ENCODE measurements at places on chromosomes 2 and 18.

DNA sequence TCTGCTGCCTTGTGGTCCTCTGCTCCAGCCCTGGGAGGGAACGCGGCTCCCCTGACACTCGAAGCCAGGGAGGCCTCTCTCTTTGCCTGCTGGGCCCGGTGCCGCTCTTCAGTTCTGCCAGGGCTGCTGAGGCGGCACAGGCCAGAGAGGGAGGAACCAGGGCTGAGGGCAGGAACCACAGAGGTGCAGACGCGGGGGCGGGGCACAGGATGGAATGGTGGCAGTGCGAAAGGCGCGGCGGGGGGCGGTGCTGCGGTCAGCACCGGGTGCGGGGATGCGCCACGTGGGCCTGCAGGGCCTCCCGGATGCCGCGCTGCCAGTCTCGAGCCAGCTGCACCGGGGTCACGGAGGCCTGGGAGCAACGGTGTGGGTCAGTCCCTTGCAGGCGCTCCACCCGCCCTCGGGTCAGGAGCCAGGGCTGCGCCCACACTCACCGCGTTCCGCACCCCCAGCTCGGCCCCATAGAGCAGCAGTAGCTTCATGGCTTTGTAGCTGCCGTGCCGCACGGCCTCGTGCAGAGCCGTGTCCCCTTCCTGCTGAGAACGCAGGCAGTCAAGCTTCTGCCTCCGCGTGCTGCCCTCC is 4.4 kb downstream of the ANKRD23 start:
- DNase-seq, result no peak

- no peak for DNase-seq
Observed at GRCh38 chr2:112671801-112672200, 26.1 kb downstream of the SLC20A1 start.

DNA sequence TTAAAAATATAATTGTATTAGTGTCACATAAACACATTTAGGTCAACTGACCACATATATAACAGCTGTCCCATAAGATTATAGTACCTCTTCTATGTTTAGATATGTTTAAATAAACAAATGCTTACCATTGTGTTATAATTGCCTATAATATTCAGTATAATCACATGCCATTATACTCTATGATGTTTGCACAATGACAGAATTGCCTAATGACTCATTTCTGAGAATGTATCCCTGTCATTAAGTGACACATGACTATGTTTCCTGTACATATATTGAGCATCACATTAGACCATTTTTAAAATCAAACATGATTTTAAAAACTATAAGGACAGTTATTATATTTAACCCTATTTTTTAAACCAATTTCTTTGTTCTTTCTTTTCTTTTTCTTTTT is 89.8 kb downstream of the HS6ST1 start:
- peak; percentile 21 for DNase-seq

- DNase-seq, result no peak
Observed at GRCh38 chr2:26504002-26504401, 26.1 kb upstream of the OTOF start.

DNA sequence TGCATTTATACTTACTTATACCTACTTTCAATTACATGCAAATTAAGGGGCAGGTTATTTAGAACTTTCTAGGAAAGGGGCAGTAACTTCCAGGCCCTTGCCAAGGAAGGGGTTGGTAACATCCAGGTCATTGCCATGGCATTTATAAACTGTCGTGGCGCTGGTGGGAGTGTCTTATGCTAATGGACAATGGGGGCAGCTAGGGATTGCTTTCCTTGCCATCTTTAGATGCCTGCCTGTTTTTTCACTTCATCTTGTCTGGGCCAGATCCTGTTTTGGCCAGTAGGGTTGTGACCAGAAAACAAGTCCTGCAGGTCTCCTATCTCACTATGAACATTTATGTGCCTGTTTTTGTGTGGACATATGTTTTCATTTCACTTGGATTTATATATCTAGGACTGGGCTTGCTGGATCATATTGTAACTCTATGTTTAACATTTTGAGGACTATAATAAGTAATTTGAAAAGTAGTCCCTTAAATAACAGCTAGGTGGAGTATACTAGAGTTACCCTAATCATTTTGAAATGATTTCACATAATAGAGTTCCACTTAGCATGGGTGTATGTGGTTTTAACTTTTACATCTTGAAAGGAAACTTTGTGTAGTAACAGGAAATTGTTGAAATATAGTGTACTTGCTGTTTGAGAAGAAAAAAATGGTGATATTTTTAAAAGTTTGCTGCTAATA is 56.1 kb downstream of the LCLAT1 start:
- DNase-seq, result no peak

DNA sequence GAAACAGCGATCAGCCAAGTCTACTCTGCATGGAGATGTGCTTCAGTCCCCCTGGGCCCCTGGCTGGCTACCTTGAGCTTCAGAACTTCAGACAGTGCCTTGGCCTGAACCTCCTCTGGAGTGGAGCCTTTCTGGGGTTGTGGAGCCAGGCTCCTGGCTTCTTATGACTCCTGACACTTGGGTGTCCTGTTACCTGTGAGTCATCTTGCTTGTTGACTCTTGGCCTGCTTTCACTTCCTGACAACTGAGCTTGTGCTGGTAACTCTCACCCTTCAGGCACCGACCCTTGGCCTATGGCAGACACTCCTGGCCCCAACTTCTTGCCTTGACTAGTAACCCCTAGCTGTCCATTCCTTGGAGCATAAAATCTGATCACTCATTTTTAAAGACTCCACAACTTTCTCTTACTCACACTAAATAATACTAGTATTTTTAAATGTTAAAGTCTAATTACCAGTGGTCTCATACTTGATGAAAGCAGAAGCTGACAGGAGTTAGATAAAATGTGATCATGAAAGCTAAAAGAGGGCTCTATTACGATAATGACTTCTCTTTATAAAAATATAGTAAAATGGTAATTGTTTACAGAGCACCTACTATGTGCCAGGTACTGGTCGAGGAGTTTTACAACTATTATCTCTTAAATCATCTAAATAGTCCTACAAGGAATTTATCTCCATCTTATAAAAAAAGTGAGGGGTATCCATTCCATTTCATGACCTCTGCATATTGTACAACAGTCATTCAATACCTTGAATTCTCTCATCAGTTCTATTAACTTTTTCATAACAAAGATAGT is 46.3 kb upstream of the VIT start:
- peak; percentile 90 for DNase-seq

- DNase-seq, result no peak
Observed at GRCh38 chr2:122182616-122183355, 427.3 kb downstream of the TSN start.

DNA sequence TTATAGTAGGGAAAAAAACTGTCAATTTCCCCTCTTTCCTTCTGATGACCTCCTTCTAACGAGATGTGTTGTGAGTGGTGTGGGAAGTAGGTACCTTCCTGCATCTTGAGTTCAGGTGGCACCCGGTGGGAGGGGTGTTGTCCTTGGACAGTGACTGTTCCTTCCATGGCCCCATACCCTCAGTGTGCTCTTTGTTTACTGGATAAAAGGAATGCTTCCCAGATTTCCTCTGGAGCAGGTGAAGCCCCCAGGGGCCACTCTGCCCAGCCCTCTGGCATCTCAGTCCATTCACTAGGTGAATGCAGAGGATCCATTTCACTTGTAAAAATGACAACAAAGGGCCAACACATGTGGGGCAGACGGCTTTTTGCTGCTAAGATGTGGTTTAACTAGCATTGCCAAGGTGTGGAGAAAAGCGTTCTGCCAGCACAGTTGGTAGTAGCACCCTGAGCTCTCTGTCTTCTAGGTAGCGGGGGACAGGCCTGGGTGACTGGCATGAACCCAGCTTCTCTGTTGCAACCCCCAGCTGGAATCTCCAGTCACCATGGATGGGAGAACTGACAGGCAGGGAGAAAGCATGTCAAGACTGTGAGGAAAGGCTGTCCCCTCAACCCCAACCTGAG is 6.9 kb downstream of the GDF7 start:
- no peak for DNase-seq

- DNase-seq, result no peak
Observed at GRCh38 chr18:30929718-30930117, 112.8 kb downstream of the DSC3 start.

- no peak for DNase-seq
Observed at GRCh38 chr2:25838152-25838756, 40.0 kb downstream of the ASXL2 start.

GRCh38 chr2:40321016-40321623 is 130.8 kb downstream of the SLC8A1 start:
- DNase-seq, result no peak

DNA sequence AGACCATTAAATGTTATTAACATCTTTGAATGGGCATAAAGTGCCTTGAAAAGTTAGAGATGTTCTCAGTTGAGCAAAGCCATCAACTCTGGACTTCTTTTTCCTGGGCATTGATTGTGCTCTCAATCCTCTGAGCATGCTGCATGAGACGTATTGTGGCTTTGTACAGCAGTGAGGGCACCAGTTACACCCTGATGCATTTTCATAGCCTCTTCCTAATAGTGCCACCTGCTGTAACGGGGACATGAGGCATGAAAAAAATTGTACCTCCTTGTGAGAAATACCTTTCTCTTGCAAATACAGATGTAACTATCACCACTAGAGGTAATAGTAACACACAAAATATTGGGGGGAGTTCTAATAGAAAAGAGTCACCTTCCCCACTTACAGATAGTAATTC is 697.5 kb downstream of the TMEM182 start:
- DNase-seq, result no peak

- no peak for DNase-seq
Observed at GRCh38 chr2:53960476-53960875, 10.3 kb downstream of the PSME4 start.

DNA sequence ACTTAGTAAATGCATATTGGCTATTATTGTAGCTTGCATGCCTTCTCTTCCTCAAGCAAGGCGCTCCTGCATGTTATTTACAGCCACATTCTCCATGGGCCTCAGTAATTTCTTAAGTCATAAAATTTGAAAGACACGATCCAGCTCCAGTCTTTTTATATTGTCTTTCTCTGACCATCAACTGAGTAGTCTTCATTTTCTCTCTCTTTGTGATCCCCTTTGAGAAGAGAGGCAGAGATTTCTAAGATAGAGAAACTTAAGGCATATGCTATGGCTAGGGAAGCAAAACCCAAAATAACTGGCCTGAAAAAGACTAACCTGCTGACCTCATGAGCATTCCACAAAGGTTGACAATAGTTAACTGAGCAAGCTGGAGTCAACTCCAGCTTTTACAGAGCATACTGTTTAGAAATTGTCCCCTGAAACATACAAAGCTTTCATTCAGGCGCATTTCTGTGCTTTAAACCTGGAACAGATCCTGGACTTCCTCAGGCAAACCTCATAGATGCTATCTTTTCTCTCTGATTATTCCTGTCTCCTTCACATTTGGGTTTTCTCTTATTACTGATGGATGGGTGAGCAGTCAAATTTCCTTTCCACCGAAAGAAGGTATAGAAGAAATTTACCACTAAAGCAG is 4.6 kb downstream of the DPP4 start:
- DNase-seq, result no peak

DNA sequence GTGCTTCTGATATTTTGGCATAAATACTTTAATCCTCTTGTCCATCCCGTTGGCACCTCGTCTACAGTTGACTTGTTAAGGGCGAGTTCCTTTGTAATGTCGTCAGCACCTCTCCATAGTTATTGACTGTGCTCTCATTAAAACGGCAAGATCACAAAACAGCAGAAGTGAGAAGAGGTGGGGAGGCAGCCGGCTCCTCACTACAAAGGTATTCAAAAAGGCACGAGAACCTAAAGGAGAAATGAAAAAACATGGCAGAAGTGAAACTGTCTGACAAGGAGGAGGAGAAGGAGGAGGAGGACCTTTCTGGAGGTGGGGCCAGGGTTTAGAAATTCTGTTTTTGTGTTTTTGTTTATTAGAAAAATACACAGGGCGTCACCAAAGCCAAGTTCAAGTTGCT is 235.6 kb downstream of the BCL11A start:
- DNase-seq, result no peak
